ENCODE measurements at places on chromosomes 7 and 10.

DNA sequence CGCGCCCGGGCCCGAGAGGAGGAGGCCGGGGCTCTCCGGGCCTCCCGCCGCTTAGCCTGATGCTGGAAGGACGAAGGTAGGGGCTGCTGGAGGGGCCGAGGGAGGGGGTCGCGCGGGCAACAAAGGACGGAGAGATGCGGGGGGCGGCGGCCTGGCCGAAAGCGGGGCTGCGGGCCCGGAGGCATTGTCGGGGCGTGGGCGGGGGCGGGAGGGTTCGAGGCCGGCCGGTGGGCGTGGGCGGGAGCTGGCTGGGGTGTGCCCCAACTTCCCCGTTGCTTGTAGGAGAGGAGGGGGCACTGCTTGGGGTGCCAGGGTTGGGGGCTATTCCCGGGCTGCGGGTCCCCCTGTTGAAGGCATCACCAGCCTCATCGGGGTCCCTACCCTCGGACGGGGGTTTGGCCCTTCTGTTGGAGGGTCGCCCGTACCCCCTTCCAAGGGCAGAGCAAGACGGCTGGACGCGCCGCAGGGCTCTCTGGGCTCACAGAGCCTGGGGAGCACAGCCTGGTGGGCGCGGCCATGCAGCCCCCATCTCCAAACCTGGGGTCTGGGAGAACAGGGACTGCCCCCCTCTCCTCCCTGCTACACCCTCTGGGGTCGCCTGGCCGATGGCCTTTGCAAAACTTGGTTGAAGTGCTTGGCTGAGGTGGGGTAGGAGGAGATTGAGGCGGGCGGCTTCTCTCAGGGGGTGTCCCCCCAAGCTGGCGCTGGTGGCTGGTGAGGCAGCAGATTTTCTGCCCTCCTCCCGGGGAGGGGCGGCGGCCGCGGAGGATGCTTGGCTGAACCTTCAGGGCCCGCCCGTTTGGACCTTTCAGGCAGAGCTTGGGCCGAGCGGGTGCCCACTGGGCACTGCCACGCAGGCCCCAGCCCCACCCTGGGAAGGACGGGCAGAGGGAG, 699 bp downstream of the CLIP2 start:
- DNase-seq, result no peak

GRCh38 chr10:24381235-24382010, 172.5 kb downstream of the KIAA1217 start:
- DNase-seq, result no peak

- DNase-seq, result no peak
These were observed 809.1 kb downstream of the SORCS1 start for GRCh38 chr10:106355450-106355849.

DNA sequence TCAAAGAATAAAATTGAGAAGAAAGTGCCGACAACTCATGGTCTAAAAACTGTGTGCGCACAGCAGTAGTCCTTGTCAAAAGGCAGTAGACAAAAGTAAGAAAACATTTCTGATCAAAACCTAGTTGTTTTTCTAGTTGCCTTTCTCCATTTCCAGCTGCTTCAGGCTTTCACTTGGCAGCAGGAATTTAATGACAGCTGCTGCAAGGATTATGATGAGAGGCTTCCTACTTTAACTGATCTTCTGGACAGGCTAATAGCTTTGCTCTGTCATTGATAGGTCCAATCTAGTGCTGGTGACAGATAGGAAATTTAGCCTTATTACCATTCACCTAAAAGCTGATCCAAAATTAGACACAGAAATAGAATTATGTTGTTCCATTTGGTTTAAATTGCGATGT, 110.7 kb upstream of the SEMA3C start:
- DNase-seq, result no peak

DNA sequence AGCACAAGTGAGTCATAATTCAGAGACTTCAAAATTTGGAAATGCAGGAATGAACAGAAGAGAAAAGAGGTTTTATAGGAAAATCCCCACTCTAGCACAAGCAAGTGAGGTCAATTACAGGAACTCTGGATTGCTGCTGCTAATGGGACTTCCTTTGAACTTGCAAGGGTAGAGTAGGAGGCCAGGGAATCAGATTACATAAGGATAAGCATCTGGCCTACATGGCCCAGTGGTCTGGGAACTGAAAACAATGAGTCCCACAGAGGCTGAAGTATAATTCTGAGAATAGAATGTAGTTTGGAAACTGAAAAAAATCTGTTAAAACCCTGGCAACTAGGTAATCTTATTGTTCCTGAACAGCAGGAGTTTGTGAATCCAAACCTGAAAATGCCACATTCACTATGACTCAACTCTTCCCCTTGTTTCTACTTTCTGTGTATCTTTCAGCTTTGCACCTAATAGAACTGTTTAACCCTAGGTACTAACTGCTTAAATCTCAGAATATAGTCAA, 66.5 kb downstream of the CTNNA3 start:
- peak; percentile 74 for DNase-seq

DNA sequence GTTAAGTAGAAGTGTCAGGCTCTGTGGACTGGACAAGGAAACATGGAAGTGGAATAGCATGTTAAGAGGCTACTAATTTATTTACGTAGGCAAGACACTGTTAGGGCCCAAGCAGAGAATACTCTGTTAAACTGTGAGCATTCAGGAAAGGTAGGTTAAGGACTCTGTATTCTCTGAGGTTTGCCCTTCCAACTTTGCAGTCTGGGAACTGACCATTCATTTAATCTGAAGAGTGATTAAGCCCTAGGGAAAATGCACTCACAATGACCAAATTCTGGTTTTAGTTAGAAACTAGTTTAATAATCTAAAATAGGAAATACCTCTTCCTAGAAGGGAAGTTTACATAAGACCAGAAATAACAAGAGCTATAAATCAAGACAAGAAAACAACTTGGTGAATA, 266.6 kb downstream of the SUGCT start:
- no peak for DNase-seq

DNA sequence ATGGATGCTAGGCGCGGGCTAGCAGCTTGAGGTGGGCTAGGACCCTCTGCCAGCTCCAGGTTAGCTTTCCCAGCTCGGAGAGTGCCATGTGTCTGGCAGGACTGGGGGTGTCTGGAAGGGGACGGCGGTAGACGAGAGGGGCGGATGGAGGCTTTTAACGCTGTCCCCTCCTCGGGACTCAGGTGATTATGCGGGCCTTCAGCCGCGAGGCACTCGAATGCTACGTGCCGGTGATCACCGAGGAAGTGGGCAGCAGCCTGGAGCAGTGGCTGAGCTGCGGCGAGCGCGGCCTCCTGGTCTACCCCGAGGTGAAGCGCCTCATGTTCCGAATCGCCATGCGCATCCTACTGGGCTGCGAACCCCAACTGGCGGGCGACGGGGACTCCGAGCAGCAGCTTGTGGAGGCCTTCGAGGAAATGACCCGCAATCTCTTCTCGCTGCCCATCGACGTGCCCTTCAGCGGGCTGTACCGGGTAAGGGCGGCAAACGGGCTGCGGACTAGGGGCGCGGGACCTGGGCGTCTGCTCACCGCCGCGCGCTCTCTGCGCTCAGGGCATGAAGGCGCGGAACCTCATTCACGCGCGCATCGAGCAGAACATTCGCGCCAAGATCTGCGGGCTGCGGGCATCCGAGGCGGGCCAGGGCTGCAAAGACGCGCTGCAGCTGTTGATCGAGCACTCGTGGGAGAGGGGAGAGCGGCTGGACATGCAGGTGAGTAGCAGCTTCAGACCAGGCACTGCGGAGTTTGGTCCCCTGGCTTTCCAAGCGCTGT, 1.1 kb downstream of the CYP26A1 start:
- no peak for DNase-seq

DNA sequence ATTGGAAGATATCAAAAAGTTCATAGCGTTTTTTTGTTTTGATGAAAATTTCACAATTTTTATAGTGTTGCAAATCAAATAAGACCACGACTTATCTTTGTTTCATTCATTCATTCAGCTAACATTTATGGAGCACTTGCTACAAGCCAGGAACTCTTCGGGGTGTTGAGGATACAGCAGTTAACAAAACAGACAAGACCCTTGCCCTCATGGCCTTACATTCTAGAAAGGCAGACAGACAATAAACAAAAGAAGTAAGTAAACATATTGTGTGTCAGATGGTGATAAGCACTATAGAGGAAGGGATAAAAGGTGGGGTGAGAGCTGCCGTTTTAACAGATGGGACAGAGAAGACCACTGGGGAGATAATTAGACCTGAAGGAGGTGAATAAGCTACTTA, 41.6 kb upstream of the GSAP start:
- DNase-seq, result no peak

DNA sequence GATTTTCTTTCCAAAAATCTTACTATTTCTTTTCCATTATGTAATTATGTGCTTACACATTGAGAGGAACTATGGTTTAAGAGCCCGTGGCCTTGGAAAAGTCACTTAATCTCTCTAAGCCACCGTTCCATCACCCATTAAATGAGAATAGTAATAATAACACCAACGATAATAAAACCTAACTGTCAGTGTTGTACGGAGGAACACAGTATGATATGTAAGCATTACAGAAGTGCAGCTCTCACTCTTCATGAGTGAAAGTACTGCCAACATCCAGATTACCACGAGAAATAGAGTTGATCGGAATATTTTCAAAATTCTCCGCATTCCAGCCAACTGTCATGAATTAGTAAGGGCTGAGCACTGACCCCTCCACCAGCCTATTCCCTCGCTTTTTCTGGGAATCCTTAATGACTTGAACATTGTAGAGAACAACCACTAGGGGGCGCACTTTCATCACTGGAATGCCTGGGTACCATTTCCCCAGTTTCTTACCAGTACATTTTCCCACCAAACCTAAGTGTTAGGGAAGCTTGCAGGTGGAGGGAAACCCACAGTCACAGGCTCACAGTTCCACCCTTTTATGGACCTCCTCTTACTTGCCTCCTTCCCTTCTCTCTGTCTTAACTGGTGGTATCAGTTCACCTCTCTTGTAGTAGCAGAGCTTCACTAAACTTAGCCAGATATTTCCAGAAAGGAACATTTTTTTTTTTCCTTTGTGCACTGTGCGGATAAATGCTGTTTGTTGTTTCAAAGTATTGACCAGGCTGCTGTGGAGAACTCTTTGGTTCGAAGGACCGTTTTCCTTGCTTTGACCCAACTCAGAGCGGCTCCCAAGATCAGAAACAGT, 27.8 kb downstream of the NKX2-3 start:
- peak; percentile 10 for DNase-seq

- peak; percentile 7 for DNase-seq
These were observed 41.3 kb upstream of the AGMO start for GRCh38 chr7:15603124-15603523.

- no peak for DNase-seq
These were observed 77.9 kb downstream of the SNX10 start for GRCh38 chr7:26369593-26369992.

GRCh38 chr10:131193923-131194322, 117.6 kb downstream of the TCERG1L start:
- no peak for DNase-seq

GRCh38 chr10:99929360-99929759, 80.4 kb downstream of the DNMBP start:
- no peak for DNase-seq

GRCh38 chr7:88922944-88923343, 127.4 kb upstream of the TEX47 start:
- no peak for DNase-seq

GRCh38 chr10:114380797-114381196, 23.5 kb downstream of the AFAP1L2 start:
- DNase-seq, result no peak

DNA sequence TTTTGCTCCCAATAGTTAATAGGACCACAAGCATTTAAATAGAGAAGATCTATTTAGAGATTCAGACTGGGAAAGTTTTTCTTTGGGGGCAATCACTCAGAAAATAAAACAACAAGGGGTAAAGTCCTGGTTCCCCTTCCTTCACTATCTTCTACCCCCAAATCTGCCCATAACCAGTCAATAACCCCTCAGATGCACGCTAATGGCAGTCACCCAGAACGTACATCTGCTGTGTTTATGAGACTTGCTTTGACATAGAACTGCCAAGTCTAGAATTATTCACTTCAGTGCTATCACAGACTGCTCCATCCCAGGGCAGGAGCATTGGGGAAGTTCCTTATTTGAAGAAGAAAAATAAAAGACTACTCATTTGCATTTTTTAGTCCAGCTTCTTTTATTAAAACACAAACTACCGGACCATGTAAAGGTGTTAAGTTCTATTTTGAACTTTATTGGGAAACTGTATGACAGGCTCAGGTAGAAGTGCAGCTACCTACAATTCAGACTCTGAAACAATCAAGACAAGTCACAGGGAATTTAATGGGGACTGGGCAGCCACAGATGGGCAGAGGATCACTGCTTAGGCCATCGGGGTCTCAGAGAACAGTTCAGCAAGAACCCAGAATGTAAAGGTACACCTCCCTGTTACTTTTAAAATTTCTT, 38.4 kb downstream of the ANK3 start:
- no peak for DNase-seq

DNA sequence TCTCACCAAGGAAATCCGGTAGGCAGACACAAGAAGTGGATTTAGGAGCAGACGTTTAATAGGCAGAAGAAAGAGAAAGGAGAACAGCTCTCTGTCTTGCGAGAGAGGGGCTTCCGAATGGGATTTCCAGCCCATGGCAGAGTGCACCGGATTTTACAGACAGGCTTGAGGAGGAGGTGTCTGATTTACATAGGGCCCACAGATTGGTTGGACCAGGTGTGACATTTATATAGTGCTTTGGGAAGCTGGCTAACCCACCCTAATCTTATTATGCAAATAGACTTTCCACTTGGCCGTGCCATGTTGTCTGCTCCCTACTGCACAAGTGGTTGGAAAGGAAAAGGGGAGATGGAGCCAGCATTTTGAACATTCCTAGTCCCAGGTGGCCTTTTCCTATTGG, 57.8 kb downstream of the ANKMY2 start:
- no peak for DNase-seq

DNA sequence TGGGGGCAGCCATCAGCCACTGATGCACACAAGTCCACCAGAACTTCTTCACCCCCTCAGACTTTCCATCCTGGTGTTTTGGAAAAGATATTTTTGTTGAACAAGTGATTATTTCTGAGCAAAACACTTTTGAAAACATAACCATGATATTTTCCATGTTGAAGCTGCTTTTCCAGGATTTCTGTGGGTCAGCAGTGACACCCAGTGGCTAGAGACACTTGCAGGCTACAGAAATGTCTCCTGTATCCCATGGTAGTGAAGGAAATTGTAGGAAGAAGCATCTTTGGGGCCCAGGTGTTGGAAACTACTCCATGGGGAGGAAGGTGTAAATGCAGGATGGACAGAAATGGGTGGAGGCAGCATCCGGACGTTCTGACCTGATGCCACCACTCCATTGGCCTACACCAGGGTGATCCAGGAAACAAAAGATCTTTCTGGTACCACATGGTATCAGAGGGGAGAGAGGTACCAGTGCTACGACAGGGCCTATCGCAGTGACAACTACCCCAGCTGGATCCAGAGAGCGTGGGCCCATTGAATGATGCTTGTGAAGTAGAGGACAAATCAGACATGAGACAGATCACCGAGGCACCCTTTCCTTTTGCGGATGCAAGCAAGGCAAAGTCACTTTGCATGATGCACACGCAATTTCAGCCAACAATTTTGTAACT, 111.7 kb upstream of the COBL start:
- no peak for DNase-seq

- no peak for DNase-seq
These were observed 498.0 kb upstream of the ZMIZ1 start for GRCh38 chr10:78570633-78571235.

GRCh38 chr10:76021398-76021797, 590.0 kb downstream of the LRMDA start:
- no peak for DNase-seq

Data from epithelial cell of proximal tubule (primary cell).